H4 (cell line): ENCODE measurements at places on chromosomes 5 and 9. TPM values are rescaled to one million over a fixed set of nuclear protein-coding genes. Genes with fewer than 3 reads are reported as not detected.

- peak; percentile 40 for DNase-seq
These were observed 22.7 kb downstream of the CHD1 start for GRCh38 chr5:98905857-98906688.

- no peak for DNase-seq
These were observed 234.7 kb downstream of the SYK start for GRCh38 chr9:91036356-91036755.

DNA sequence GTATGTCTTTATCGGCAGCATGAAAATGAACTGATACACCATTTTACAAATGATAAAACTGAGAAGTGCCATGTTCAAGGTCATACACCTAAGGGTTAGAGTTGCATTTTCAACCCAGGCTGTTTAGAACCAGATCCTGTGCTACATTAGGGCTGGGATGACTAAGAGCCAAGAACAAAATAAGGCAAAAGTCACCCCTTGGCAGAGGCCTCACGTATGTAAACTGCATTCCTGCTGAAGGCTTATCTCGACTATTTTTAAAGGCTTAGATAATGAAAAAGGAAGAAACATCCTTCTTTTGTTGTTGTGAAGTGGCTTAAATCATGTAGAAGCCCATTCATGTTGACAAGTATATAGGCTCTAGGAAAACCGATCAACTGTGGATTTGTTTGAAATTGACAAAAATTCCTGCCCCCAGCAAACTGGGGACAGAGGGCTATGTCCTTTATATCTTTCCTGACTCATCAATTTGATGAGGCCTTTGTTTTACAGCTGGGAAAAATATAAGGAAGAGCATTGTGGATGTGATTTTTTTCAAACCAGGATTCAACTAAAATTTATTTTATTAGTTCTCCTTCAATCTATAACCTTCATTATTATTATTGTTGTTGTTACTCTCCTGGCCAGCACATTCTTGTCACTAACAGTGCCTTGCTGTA, 196.5 kb downstream of the SNX18 start:
- no peak for DNase-seq

GRCh38 chr5:141135718-141136266, 786 bp downstream of the PCDHB5 start:
- no peak for DNase-seq

DNA sequence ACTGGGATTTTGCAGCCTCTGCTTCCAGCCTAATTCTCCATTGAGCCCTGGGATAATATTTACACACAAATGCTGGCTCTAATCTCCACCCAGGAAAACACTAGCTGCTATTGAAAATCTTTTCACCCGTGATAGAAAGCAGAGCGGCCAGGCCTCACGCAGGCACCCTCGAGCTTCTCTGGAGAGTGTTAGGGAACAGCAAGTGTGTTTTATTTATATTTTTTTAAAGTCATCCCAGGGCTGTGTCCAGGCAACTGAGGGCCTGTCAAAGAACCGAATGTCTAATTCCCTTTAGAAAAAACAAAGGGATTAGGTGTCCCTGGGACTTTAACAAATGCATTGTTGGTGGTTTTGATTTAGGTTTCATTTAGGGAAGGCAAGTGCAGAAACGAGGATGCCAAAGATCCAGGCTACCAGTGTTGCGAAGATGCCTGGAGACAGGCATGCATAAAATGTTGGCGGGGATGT, 51.2 kb upstream of the SPRY4 start:
- DNase-seq: no peak

FBXW2 gene
- 10.4 and 14.1 TPM in 2 replicates for total RNA-seq

LRRC26 gene
- 0.10 and 0.12 TPM in 2 replicates for total RNA-seq
